ENCODE measurements at places on chromosomes 12 and 14.

DNA sequence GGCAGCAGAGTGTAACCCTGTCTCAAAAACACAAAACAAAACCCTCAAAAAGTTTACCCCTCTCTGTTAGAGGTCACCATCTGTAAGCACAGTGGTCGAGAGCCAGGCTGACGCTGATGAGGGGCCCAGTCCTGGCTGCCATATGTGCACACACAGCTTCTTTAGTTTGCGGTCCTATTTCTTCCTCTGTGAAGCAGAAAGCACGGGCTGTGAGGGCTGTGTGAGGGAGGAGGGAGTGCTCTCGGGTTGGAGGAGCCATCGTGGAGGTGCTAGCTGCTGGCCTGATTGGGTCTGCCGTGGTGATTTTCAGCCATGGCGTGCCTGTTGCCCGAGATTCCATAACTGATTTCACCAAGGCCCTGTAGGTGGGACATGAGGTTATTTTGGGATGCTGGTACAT, 3.5 kb downstream of the ULK1 start:
- DNase-seq, result no peak

GRCh38 chr14:104778694-104779331, 16.7 kb downstream of the AKT1 start:
- DNase-seq, result no peak

- DNase-seq, result no peak
Observed at GRCh38 chr12:61267474-61267873, 992.7 kb upstream of the USP15 start.

DNA sequence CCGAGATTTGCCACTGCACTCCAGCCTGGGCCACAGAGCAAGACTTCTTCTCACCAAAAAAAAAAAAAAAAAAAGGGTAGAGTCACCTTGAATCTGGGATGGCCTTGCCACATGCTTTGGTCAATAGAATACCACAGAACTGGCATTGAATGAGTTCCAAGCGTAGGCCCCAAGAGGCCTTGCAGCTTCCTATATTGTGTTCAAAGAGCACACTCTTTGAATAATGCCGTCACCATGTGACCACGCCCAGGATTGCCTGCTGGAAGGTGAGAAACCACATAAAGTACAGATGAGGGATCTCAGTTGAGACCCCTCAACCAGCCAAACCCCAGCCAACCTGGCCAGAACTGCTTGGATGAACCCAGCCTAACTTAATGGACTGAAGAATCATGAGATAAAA, 239.2 kb upstream of the AMIGO2 start:
- no peak for DNase-seq

DNA sequence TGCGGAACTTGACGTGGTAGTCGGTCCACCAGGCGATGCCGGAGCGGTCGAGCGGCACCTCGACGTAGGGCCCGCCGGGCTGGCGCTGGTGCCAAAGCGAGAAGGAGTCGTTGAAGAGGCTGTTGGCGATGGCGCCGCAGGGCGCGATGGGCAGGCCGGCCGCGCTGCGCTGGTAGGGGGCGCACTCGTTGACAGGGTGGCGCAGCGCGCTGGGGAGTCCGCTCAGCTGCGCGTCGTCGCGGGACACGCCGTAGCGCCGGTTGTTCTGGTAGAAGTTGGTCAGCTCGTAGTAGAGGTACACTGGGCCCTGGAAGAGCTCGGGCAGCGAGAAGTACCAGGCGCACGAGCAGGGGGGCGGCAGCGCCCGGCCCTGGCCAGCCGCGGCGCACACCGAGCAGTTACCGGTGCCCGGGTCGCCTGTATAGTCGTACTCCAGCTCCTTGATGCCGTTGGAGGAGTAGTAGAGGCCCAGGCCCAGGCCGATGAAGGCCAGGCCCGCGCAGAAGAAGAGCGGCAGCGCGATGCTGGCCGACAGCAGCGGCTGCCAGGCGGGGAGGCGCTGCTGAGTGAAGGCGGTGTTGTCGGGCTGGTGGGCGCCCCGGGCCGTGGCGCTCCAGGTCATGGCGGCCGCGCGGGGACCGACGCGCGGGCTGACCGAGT, 482 bp downstream of the TMEM30B start:
- DNase-seq, result peak; percentile 65

DNA sequence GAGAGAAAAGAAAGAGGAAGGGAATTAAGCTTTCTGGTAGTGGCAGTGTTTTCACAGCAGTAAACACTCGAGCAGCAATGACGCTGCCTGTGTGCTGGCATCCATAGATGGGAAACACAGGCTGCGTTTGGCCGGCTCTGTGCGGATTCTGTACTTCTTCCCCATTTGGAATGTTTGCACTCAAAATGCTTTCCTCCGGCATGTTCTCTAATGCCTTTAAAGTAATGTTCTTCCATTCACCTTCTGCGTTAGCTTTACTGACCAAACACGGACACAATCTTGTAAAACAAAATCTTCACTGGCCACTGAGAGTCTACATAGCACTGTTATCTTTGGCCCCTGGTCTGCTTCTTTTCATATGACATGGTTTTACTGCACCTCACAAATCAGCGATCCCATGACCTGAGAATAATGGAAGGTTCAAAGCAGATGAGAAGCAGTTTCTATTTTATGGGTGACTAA, 31.4 kb downstream of the DCP1B start:
- no peak for DNase-seq
